ENCODE measurements at places on chromosomes 16 and 17. TPM values are rescaled to one million over a fixed set of nuclear protein-coding genes. Genes with fewer than 3 reads are reported as not detected.

TVP23A gene
- total RNA-seq: not detected

- DNase-seq: no peak
Observed at GRCh38 chr17:16107165-16107770, 107.6 kb downstream of the TTC19 start.

- no peak for DNase-seq
Observed at GRCh38 chr16:57797526-57798266, 4.6 kb downstream of the KIFC3 start.

DNA sequence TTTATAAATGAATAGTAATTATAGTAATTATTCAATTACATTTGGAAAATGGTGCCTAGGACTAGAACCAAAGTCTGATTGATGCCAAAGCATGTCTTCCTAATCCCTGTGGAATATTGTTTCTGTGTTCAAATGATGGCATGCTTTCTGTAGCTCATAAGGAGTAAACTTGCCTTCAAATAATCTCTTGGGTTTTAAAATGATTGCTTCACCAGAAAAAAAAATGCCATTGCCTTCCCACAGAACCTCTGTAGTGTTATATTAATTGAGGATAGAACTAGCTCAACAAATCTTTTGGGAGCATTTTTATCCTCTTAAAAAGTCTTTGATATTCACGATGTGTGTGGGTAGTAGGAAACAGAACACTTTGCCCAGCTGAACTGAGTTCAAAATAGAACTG is 7.7 kb upstream of the TMEM100 start:
- DNase-seq: no peak

DNA sequence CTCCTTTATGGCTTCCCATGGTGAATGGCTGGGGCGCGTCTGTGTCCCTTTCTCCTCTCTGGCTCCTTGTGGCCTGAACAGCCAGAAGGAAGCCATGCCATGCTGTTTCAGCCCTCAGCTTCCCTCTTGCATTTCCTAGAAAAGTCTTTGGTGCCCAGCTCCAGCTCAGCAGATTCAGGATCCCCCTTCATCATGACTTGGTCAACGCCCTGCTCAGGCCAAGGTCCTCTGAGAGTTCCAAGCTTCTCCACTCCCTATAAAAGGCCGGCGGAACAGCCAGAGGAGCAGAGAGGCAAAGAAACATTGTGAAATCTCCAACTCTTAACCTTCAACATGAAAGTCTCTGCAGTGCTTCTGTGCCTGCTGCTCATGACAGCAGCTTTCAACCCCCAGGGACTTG is at the start of gene CCL13:
Gene CCL13 (plus strand): TSS at position 287 of the 400 bp plus-strand sequence. CDS start 47 bp downstream, at position 334.
- no peak for DNase-seq

DNA sequence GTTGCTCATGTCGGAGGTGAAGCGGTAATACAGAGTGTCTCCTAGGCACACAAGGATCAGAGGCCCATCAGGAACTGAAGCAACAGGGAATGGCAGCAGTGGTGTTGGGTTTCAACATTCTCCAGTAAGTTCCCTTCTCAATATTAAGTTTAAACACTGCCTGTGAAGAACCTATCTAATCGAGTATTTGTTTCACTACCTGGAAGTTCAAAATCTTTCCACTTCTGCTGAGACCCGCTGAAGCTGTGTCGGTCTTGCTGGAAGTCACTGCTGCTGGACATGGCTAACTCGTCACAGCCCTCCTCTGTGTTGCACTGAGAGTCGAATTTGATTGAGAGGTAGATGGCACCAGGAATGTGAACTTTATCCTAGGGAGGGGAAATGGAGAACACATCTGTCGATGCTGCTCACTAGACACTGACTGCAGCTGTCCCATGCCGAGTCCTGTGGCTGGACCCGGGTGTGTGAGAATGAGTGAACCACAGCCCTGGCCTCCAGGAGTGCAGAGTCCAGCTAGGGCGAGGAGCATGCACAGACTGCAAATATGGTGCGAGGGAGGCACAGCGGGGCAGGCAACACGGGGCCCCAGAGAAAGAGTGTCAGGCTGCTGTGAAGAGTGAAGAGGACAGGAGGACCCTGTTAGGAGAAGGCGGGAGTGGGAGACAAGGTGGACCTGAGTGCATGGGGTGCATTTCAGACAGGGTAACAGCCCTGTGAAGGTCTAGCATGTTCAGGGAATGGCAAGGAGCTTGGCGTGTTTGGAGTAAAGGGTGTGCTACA is 50.1 kb upstream of the ATP2A3 start:
- DNase-seq: no peak

Data from CD8-positive, alpha-beta T cell (primary cell).